RCC 7860 (cell line): ENCODE measurements at places on chromosomes 12 and 14.

DNA sequence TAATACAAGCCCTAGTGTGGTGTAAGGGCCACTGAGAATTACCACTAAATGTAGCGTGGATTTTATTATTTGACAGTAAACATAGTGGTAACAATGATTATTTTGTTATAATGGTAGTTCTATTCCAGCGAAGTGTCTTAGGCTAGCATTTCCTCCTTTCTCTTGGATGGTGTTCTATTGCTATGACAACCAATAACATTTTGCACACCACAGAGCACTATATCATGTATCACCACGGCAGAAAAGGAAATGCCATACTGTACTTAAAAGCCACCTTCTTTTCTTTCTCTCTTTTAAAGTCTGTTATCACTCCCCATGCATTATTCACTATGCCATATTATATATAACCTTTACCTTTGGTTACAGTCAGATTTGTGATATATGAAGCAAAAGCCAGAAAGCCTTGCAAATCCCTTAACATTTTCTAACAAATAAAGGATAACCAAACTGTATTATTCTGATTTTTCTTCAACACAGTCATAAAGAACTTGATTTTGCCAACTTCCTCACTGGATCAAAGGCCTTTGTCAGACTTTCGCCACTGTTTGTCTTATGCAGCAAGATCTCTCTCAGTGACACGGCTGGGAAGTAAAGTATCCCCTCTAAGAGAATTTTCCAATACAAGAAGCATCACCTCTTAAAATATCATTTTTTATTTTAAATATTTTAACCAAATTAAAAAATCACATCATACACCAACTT lies 195.8 kb downstream of the FOXN3 start:
- no peak for DNase-seq

GRCh38 chr12:94046626-94047410 lies 101.6 kb upstream of the PLXNC1 start:
- DNase-seq: no peak

GRCh38 chr12:131920902-131921840 lies 7.9 kb upstream of the PUS1 start:
- DNase-seq: no peak

DNA sequence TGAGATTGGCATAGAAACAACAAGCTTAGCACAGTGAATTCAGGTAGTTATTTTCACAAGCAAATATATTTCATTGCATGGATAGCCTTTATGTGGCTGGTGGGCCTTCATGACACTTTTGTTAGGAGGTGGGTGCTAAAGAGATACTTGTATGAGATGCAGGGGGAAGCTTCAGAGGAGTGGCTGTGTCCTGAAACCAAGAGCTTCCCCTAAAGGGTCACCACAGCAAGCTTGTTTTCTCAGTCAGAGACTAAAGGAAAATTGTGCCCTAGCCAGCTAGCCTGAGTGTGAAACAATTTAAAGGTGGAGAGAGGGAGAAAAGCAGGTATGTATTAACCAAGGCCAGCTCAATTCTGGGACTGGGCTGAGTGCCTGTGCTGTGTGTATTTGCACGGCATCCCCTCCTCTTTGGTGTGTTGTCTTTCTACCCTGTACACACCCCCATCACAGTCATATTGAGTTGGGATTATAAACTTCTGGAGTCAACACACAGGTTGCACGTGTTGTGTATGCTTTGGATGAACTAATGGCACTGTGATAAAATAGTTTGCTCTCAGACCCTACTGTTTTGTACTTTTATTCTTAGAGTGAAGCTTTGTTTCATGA lies 79.2 kb downstream of the RASSF8 start:
- DNase-seq: no peak
